ENCODE measurements at places on chromosomes 3 and 15. TPM values are rescaled to one million over a fixed set of nuclear protein-coding genes. Genes with fewer than 3 reads are reported as not detected.

Gene NANOGP8
- 12.3 TPM for total RNA-seq

GRCh38 chr3:15476378-15476777 is 45.1 kb downstream of the COLQ start:
- H3K4me3 ChIP-seq, result no peak overlapping the region
- H3K27ac ChIP-seq, result no peak overlapping the region
- no peaks in the 10 kb centered on the region for H3K4me1 ChIP-seq
- H3K27me3 ChIP-seq, result no peaks in the 10 kb centered on the region

GRCh38 chr3:138329127-138329983 is at the start of gene NME9:
Gene NME9 (minus strand): TSS chr3:138329851. CDS start chr3:138329335, 516 bp downstream.
- H3K36me3 ChIP-seq, result no peaks in the 10 kb centered on the region
- peak; percentile 99 for DNase-seq
- H3K27me3 ChIP-seq, result no peaks in the 10 kb centered on the region
- H3K27ac ChIP-seq, result peak within 1 kb of the TSS; percentile 39

Gene LINGO1
- total RNA-seq, result 9.5 TPM

- no peaks in the 10 kb centered on the region for H3K4me1 ChIP-seq
- no peak overlapping the region for H3K27ac ChIP-seq
- no peaks in the 10 kb centered on the region for H3K27me3 ChIP-seq
These were observed 270.0 kb upstream of the PEX5L start for GRCh38 chr3:180306691-180307090.

- H3K27ac ChIP-seq, result no peak overlapping the region
- H3K27me3 ChIP-seq, result no peaks in the 10 kb centered on the region
- DNase-seq, result no peak
- H3K4me1 ChIP-seq, result peaks cover 17% of the 10 kb centered on the region
- H3K4me3 ChIP-seq, result no peak overlapping the region
These were observed 308.2 kb downstream of the ULK4 start for GRCh38 chr3:41653571-41654239.

Gene BHLHE40
- 2.9 TPM for total RNA-seq

GRCh38 chr15:82137261-82137660 is 91.4 kb upstream of the MEX3B start:
- H3K27ac ChIP-seq, result no peak overlapping the region
- H3K36me3 ChIP-seq, result peaks cover 63% of the 10 kb centered on the region
- peak overlapping the region; percentile 28 for H3K4me3 ChIP-seq
- H3K4me1 ChIP-seq, result peaks cover 11% of the 10 kb centered on the region
- no peaks in the 10 kb centered on the region for H3K27me3 ChIP-seq

Gene HTR3E
- total RNA-seq, result not detected

Gene CNTN4
- total RNA-seq, result 10.8 TPM

Gene CASR
- total RNA-seq, result not detected

DNA sequence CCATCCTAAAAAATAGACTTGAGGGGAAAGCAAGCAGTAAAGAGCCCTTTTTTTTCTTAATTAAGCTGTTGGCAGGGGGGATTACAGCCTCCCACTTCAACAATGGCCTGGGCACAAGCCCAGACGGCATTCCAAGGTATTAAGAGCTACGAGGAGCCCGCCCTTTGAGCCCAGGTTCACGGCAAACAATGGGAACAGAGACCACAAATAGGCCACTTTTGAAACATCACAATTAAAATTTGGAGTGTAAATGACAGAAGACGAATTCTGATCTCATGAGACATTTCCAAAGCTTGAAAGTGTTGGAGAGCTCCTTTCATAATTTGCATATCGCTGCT is 8.9 kb downstream of the CHSY1 start:
- H3K27me3 ChIP-seq, result no peaks in the 10 kb centered on the region
- peaks cover 13% of the 10 kb centered on the region for H3K36me3 ChIP-seq
- H3K4me1 ChIP-seq, result peaks cover 18% of the 10 kb centered on the region
- peak; percentile 53 for DNase-seq
